ENCODE measurements at places on chromosomes 16 and 17. TPM values are rescaled to one million over a fixed set of nuclear protein-coding genes. Genes with fewer than 3 reads are reported as not detected.
A peak's percentile ranks its signal among the peaks of the same experiment; 100 is the strongest.

DNA sequence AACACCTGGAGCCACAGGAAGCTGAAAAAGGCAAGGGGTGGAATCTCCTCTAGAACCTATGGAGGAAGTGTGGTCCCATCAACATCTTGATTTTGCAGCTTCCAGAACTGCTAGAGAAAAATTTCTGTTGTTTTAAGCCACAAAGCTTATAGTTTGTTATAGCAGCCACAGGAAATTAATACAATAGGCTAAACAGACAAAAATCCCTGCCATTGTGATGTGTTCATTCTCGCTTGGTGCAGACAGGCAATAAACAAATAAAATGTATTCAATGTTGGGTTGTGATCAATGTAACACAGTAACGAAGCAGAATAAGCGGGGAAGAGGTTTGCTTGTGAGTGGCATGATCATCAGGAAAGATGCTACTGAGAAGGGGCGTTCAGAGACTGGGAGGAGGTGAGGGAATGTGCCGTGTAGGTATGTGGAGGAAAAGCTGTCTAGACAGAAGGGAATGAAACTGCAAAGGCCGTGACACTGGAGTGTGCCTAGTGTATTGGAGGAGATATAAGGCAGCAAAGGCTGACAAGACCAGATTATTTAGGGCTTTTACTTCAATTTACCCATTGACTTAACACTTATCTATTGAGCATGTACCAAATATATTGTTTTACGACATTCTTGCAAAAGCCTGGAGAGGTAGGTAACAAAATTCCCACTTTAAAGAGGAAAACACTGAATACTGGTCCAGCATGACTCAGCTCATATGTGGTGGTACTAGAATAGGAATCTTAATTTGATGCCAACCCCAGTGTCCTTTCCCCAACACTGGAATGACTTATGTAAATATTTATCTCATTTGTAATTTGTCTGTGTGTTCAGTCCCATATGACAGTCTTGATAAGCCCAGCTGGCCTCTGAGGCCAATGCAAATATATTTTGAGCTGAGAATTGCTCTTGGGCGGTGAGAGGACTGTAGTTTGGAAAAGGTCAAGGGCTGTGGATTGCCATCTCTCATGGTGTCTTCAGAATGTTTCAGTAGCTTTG lies 375.9 kb downstream of the CDH13 start:
- peak; percentile 10 for DNase-seq

DNA sequence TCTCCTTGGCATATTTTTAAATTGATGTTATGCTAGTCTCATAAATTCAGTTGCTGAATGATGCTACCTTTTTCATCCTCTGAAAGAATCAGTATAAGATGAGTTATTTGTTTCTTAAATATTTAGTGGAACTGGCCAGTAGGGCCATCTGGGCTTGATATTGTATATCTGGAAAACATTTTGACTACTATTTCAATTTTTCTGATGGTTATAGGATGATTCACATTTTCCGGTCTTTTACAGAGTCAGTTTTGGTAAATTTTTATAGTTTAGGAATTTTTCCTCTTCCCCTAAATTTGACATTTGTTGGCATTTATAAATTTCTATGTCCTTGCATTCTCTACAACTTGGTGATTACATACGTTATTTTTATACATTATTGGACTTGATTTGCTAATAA lies 296.3 kb upstream of the AXIN2 start:
- no peak for DNase-seq

DNA sequence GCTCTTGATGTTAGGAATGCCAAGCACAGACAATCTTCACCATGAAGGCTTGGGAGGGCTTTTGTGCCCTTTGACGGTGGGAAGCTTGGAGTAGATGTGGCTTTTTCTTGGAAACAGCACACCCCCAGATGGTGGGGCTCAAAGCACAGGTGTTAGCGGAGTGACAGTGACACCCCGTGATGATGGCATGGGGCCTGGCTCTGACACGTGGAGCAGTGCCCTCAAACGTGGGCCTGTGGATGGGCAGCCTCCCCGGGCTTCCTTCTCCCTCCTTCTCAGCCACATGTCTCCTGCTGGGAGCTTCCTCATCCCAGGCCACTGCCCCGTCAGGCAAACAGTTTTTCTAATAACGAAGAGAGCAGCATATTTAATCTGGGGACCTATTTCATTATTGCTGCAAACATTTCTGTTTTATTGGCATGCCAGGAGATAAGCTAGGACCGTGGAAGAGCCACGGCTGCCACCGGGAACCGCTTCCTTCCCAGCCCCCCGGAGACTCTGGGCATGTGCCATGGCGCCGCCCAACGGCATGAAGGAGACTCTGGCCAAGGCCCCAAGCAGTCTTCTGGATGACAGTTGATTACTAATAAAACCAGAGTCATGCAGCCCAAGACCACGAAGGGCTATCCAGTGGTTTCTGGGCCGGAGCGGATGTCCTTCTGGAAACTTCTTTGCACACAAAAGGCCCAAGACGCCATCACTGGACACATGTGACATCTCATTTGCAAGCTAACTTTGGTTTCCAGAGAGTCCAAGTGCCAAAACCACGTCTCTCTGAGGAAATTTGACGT lies 280.3 kb upstream of the FOXF1 start:
- peak; percentile 1 for DNase-seq

- DNase-seq = no peak
Measured at GRCh38 chr16:23979441-23979840, 143.7 kb downstream of the PRKCB start.

GRCh38 chr16:50769-51591 lies 2.4 kb downstream of the POLR3K start:
- no peak for DNase-seq

GRCh38 chr17:62782730-62783270 lies 25.3 kb downstream of the MARCHF10 start:
- DNase-seq = no peak

GRCh38 chr17:77189148-77189547 lies 48.4 kb downstream of the SEC14L1 start:
- DNase-seq = no peak

Gene CCL15
- total RNA-seq = 0.32 TPM

Gene KRTAP1-1
- not detected for total RNA-seq

Gene ZNF652
- 16.8 TPM for total RNA-seq

Gene EFNB3
- 0.37 TPM for total RNA-seq

Gene MRPL45
- total RNA-seq = 20.9 TPM
